Ovary (tissue), 10 donors: ENCODE measurements at places on chromosomes 16 and 17. TPM values are rescaled to one million over a fixed set of nuclear protein-coding genes. Genes with fewer than 3 reads are reported as not detected.

HES7 gene
- not detected for polyA plus RNA-seq

TBC1D3E gene
- not detected for polyA plus RNA-seq

PPY gene
- not detected for polyA plus RNA-seq

KRT32 gene
- not detected for polyA plus RNA-seq

PITPNM3 gene
- 10.3 TPM for polyA plus RNA-seq

SGCA gene
- 3.4 TPM for polyA plus RNA-seq

CCL13 gene
- 5.1 TPM for polyA plus RNA-seq

RND2 gene
- 4.0 TPM for polyA plus RNA-seq

SLC5A11 gene
- not detected for polyA plus RNA-seq

NPIPA2 gene
- 14.2 TPM for polyA plus RNA-seq

TTLL6 gene
- 0.06 TPM for polyA plus RNA-seq
